ENCODE measurements at places on chromosomes 16 and 17.

GRCh38 chr16:11418506-11418905 is 73.2 kb downstream of the RMI2 start:
- no peak for DNase-seq

DNA sequence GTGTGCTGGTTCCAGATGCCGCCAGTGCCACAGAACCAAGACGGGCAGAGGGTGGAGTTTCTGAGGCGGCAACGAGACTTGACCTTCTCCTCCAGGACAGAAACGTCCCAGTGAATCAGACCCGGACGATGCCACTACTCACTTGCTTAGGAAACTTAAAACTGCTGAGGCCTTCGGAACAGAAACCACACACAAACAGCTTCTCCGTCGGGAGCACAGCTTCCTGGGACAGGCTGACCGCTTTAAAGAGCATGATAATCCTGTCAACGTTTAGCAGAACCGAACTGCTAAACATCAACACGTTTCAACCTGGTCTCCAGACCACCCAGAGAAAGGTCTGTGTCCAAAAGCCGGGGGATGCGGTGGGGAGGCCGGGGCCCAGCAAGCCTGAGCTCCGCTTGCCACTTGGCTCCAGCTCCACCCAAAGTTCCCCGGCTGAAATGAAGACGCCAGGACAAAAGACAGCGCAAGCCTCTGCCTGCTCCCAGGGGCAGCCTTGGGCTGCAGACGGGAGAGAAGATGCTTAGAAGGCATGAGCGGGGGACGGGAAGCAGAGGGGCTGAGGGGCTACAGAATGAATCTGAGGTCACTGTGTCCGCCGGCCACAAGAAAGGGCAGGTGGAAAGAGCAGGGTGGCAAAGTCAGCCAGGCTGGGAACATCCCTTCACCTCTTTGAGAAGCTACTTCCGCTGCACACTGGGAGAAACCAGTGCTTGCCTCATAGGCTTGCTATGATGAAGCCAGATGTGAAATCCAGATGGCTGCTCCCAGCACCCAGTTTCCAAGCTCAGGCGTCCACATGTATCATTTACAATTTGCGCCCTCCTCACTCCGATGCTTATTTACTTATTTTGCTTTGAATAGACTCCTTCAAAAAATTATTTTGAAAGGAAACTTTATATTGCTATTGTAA is 69.0 kb downstream of the MRM3 start:
- DNase-seq, result no peak

DNA sequence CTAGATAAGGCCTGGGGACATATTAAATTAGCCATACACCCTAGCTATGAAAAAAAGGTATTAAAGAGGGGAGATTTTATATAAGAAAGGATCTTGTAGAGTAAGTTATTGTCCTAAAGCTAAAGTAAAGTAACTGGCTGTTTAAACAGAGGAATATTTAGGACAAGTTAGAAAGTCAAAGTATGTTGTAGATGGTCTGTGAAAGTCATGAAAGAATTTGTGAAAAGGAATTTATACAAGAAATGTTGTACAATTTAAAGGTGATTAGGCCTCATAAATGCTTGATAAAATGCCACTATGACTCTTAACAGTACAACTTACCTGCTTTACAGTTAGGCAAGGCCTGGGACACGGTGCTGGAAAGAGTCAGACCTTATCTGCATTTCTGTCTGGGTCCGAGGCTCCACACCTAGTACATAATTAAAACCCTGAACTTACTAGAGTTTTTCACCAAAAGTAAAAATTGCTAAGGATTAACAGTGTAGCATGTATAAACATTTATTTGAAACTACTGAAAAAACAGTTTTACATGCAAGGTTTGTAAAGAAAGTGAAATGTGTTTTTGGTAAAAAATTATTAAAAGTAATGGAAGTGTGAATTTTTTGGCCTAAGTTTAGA is 445.3 kb upstream of the TOM1L1 start:
- no peak for DNase-seq

- DNase-seq, result no peak
These were observed 169.3 kb downstream of the RAB11FIP4 start for GRCh38 chr17:31560616-31561235.

GRCh38 chr17:4327606-4328005 is 38.9 kb downstream of the UBE2G1 start:
- no peak for DNase-seq

GRCh38 chr17:78842881-78843565 is 2.4 kb upstream of the USP36 start:
- no peak for DNase-seq

GRCh38 chr16:68077866-68078700 is 7.1 kb upstream of the NFATC3 start:
- no peak for DNase-seq

GRCh38 chr16:82133798-82134197 is 36.2 kb downstream of the MPHOSPH6 start:
- DNase-seq, result no peak

DNA sequence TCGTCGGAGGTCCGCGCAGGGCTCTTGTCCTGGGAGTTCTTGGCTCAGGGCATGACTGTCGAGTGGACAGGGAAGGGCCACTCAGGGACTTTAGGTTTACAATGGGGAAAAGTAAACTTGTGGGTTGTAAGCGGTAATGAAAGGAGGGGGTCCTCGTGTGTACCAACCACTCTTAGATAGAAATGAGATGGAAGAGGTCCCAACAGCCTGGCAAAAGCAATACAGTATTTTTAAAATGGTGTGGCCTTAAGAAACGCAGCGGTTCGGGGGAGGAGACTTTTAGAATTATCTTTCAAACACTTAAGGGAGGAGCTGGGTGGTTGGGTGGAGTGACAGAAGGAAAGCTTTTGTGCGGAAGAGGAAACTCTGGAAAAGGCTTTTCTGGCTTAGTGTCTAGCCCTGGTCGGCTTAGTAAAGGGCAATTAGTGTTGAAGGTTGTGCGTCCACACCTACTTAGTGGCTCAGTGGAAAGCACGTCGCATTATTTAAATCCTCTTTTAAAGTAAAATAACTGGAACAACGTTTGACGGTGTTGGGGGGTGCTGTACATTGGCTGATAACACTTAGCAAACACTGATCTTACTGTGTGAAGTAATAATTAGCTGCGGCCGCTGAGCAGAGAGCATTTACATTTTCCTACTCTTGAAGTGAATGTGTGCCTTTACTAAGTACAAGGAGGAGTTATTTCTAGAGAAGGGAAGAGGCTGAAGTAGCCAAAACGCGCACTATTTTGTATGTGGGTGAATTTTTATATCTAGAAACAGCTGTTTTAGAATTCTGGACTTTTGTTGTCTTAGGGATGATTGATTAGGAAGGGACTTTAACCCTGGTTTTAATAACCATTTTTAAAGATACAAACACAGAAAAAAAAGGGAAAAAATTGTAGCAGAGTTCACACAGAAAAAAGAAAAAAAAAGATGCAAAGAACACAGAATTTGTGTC is 1.0 kb downstream of the WSB1 start:
- no peak for DNase-seq

GRCh38 chr17:78822552-78822951 is 18.1 kb downstream of the USP36 start:
- DNase-seq, result no peak

GRCh38 chr17:640436-640835 is 74.2 kb downstream of the VPS53 start:
- DNase-seq, result no peak

- DNase-seq, result no peak
These were observed 702 bp downstream of the TENT4B start for GRCh38 chr16:50153596-50154419.

DNA sequence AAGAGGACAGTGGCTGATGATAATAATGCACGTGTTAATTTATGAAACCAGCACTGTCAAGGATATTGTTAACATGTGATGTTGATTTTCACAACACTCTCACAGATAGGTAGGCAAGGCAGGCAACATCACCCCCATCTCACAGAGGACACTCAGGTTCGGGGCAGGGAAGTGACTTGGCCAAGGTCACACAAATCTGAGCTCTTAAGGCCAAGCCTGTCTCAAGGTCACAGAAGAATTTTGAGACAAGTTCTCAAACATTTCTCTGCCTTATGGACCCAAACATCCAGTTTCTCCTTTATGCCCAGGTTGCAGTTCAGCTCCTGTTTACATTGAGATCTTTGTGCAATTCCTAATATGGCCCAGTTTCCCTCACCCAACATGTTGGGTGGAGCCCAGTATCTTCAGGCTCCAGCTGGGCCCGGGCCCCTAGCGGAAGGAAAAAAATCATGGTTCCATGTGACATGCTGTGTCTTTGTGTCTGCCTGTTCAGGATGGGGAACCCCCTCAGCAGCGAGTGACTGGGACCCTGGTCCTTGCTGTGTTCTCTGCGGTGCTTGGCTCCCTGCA is 1.3 kb downstream of the SLC2A4 start:
- no peak for DNase-seq

GRCh38 chr17:82804442-82805191 is 35.2 kb downstream of the ZNF750 start:
- no peak for DNase-seq

- DNase-seq, result no peak
These were observed 1.3 kb upstream of the MRTFB start for GRCh38 chr16:14069818-14070217.

DNA sequence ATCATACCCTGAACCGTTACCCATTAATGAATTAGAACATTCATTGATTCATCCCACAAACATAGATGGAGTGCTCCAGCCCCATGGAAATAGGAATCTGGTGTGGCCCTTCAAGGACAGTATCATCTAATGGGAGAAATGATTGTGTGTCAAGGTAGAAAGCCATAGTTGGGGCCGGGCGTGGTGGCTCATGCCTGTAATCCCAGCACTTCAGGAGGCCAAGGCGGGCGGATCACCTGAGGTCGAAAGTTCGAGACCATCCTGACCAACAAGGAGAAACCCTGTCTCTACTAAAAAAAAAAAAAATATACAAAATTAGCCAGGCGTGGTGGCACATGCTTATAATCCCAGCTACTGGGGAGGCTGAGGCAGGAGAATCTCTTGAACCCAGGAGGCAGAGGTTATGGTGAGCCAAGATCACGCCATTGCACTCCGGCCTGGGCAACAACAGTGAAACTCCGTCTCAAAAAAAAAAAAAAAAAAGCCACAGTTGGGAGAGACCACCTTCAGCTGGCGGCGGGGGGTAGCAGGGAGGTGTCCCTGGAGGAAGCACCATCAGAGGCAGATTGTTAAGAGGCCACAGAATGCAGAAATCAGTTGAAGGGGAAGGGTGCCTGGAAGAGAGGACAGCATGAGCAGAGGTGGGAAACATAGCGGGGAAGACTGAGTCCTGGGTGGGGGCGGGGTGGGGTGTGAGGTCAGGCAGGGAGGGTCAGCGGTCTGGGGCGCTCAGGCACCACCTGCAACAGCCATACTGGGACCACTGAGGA is 60.0 kb downstream of the USP22 start:
- DNase-seq, result no peak

GRCh38 chr17:32742681-32743538 is 134.0 kb downstream of the MYO1D start:
- DNase-seq, result no peak

DNA sequence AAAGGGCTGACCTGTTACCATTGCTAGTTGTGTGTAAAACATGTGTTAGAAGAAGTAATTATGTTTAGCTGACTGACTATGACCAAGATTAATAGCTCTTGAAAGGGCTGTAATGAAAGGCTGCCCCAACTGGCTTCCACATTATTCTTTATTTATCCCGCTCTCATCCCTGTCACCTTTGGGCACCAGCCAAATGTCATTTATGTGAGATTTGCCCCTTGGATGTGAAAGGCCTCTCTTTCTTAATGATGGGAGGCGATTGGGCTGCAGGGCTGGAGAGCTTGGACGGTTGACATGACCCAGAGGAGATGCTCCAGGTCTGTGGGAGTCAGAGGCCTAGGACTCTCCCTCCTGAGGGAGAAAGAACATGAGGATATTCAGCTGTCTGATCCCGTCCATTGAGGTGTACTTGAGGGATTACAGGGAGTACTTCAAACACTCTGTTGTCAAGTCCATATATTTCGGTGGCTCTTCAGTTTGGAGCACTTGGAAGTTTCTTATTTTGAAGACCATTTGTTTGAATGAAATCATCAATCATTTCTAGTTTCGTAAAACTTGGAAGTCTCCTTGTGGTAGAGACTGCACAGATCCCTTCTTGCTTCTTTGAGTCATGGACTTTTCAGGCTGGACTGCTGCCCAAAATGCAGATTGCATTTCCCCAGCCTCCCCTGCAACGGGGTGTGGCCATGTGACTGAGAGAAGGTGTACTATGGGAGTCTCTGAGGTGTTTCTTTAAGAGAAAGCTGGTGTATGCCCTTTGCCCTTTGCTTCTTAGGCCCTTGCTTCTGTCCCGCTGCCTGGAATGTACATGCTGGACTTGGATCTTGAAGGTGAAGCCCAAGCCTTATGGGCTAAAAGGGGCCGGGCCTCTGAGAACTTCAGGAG is 51.3 kb downstream of the FTO start:
- DNase-seq, result no peak

DNA sequence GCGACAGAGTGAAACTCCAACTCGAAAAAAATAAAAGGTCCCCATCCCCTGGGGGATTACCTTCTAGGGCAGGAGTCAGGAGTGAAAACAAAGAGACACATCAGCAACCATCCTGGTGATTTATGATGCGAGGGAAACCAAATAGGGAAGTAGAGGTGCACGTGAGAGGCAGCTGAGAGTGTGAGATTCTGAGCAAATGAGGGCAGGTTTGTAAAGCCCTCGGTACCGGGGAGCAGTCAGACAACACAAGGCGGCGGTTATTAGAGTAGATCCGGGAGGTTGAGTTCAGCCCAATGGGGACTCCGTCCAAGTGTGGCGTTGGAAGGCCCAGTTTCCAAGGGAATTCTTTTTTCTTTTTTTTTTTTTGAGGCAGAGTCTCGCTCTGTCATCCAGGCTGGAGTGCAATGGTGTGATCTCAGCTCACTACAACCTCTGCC is 7.4 kb upstream of the ARMC7 start:
- DNase-seq, result no peak

DNA sequence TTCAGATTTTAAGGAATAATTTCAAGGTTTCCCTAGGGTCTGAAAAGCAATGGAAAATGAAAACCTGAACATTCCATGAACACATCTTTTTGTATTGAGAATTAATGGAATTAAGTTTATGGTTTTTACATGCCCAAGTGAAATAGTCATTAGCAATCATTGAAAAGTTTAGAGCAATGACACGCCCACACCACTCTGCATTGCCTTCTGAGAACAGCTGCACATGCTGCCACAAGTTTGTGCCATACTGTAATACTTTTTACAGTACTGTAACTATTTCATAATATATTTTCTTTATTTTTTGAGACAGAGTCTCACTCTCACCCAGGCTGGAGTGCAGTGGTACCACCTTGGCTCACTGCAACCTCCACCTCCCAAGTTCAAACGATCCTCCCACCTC is 345.2 kb upstream of the PMFBP1 start:
- no peak for DNase-seq
